ENCODE measurements at places on chromosomes 11 and 22.

DNA sequence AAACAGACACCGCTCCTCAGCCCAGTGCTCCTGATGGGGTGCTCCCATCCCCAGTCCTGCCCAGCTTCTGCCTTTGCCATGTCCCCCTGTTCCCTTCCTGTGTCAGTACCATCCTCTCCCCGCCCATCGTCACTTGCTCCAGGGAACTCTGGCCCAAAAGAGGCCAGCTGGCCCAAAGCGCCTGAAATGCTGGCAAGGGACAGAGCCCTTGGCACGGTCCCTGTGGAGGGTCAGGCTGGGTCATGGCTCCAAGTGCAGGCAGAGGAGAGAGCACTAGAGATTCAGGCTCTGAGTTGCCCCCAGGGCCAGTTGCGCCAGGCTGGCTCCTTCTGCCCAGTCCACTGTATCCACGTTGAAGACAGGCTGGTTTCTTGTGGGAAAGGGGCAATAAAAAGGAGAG, 8.4 kb upstream of the HDHD5 start:
- no peak for DNase-seq

GRCh38 chr11:29943347-29943746, 73.5 kb downstream of the KCNA4 start:
- DNase-seq, result no peak

GRCh38 chr11:71370895-71371673, 77.1 kb downstream of the DHCR7 start:
- DNase-seq, result no peak

DNA sequence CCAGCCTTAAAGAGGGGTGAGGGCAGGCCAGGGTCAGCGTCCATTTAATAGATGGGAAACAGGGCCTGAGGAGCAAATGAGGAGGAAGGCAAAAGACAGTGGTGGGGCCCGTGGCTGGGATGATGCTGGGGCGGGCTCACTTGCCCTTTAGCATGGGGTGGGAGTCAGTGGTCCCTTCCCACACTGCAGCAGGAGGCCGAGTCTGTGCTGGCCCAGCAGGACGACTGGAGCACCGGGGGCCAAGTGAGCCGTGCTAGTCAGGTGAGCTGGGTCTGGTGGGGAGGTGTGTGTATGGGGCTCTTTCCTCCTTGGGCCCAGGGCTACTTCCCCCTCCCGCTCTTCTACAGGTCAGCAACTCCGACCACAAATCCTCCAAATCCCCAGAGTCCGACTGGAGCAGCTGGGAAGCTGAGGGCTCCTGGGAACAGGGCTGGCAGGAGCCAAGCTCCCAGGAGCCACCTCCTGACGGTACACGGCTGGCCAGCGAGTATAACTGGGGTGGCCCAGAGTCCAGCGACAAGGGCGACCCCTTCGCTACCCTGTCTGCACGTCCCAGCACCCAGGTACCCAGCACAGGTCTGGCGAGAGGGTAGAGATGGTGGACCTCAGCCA, 12.8 kb downstream of the SCYL1 start:
- DNase-seq, result no peak

DNA sequence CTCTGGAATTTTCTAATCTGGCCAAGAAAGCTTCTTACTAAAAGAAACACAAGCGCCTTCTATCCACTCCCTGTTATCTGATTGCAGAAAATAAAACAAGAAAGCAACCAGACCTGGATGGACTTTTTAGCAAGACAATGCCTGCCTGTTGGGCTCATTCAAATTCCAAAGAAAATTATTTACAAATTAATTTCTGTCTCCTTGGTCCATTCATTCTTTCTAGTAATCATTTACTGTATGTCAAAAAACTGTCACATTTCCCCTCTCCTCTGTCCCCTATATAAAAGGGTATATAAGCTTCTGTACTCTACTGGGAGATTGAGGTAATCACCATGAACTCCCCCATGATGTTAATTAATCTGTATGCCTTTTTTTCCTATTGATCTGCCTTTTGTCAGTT, 279.9 kb downstream of the DLG2 start:
- DNase-seq, result no peak

DNA sequence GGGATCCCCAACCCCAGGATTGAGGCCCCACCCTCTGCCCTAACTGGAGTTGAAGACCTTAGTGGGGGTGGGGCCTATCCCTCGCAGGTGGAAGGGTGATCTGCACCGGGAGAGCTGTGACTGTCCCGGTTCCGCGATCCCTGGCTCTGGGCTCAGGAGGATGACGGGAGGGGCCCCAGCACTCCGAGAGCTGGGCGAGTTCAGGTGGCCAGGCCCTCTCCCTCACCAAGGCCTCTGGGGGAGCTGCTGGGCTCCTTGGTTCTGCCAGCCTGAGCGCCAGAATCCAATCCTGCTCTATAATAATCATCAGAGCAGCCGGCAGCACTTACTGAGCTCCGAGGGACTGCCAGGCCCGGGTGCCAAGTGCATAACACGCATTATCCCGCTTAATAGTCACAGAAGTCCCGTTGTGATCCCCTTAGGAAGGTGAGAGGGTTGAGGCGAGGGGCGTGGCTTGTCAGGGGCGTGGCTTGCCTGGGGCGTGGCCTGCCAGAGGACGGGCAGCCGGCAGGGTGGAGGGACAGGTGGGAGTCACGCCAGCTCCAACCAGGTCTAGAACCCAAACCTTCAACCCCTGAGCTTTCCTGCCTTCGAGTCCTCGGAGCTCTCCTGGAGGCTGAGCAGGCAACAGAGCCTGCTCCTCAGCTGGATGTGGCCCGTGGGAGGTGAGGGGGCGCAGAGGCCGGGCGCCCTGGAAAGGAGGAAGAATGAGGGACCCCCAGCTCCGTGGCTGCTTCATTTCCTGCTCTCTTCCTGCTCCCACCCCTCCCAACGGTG, 7.3 kb upstream of the SYT7 start:
- peak; percentile 36 for DNase-seq

- DNase-seq, result no peak
These were observed 2.4 kb upstream of the LRP4 start for GRCh38 chr11:46920755-46921154.
